Colonic mucosa (tissue), 4 donors: ENCODE measurements at places on chromosomes 12 and 14. TPM values are rescaled to one million over a fixed set of nuclear protein-coding genes. Genes with fewer than 3 reads are reported as not detected.

DNA sequence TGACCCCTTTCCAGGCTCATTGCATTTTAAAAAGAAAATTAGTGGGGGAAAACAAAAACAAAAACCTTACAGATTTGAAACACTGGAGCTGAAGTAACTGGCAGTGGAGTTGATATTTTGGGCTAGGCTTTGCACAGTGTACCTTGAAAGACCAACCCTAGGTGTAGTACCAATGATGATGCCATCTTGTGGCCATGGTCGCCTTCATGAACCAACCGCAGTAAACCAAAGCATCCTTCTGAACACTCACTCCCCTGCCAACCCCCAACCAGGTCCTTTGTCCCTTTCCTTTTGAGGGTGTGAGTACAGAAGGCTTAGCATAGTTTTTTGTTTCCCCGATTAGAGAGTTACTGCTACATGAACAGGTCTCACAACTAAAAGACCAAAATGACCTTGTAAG, 5.9 kb downstream of the TOMM20L start:
- no peaks in the 10 kb centered on the region for H3K4me1 ChIP-seq
- no peaks in the 10 kb centered on the region for H3K27me3 ChIP-seq
- H3K4me3 ChIP-seq = no peak overlapping the region
- H3K27ac ChIP-seq = no peak overlapping the region
- no peak for DNase-seq

DNA sequence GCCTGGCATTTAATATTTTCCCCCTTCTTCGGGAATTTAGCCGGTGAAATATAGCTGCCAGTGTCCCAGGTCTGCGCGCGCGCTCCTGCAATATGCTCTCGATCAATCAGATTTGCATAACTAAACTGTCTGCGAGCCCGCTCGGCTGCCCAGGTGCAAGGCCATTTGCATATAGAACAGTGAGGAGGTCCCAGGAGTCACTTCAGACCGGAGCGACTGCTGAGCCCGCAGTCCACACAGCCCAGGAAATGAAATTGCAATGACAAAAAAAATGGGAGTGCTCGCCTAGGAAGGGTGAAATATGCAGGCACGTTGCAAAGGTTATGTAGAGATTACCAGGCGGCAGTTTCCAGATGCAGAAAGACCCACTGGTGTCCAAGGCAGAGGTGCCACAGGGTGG, 228.5 kb downstream of the VRK1 start:
- no peak overlapping the region for H3K27ac ChIP-seq
- H3K36me3 ChIP-seq = no peaks in the 10 kb centered on the region
- H3K27me3 ChIP-seq = no peaks in the 10 kb centered on the region
- H3K4me1 ChIP-seq = no peaks in the 10 kb centered on the region
- no peak overlapping the region for H3K4me3 ChIP-seq

GRCh38 chr12:70920891-70921290, 353 bp upstream of the PTPRR start:
- peaks cover 8% of the 10 kb centered on the region for H3K27me3 ChIP-seq
- H3K27ac ChIP-seq = no peak overlapping the region
- H3K36me3 ChIP-seq = no peaks in the 10 kb centered on the region
- no peak overlapping the region for H3K4me3 ChIP-seq
- DNase-seq = no peak
- H3K4me1 ChIP-seq = no peaks in the 10 kb centered on the region

GRCh38 chr12:131491916-131492490, 218.9 kb upstream of the SFSWAP start:
- H3K36me3 ChIP-seq = no peaks in the 10 kb centered on the region
- DNase-seq = no peak
- H3K27me3 ChIP-seq = no peaks in the 10 kb centered on the region
- no peak overlapping the region for H3K27ac ChIP-seq
- H3K4me3 ChIP-seq = no peak overlapping the region

GRCh38 chr14:24062216-24062980, 9.0 kb upstream of the CPNE6 start:
- H3K36me3 ChIP-seq = no peaks in the 10 kb centered on the region
- DNase-seq = no peak
- peaks cover 5% of the 10 kb centered on the region for H3K4me1 ChIP-seq
- H3K27ac ChIP-seq = no peak overlapping the region
- no peaks in the 10 kb centered on the region for H3K27me3 ChIP-seq

- no peak overlapping the region for H3K27ac ChIP-seq
- no peaks in the 10 kb centered on the region for H3K36me3 ChIP-seq
- no peak overlapping the region for H3K4me3 ChIP-seq
- DNase-seq = no peak
- no peaks in the 10 kb centered on the region for H3K4me1 ChIP-seq
- no peaks in the 10 kb centered on the region for H3K27me3 ChIP-seq
Measured at GRCh38 chr12:52436000-52436827, 2.0 kb upstream of the KRT75 start.

DNA sequence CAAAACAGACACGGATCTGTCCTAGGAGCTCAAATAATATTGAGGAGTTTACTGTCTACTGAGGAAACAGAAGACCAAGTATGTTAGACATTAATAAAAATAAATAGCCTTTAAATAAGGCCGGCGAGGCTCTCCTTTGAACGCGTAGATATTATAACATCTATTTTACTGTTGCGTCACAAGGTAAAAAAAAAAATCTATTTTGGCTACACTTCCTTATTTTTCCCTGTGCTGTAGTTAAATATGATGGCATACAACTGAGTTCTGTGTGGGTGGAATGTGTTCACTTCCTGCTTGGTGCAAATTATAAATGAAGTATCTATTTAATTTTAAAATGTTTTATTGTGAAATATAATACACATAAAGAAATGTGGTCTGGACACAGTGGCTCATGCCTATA, 17.2 kb upstream of the RAD52 start:
- H3K27me3 ChIP-seq = no peaks in the 10 kb centered on the region
- H3K36me3 ChIP-seq = no peaks in the 10 kb centered on the region
- DNase-seq = no peak
- no peak overlapping the region for H3K4me3 ChIP-seq
- H3K4me1 ChIP-seq = no peaks in the 10 kb centered on the region
- H3K27ac ChIP-seq = no peak overlapping the region

DNA sequence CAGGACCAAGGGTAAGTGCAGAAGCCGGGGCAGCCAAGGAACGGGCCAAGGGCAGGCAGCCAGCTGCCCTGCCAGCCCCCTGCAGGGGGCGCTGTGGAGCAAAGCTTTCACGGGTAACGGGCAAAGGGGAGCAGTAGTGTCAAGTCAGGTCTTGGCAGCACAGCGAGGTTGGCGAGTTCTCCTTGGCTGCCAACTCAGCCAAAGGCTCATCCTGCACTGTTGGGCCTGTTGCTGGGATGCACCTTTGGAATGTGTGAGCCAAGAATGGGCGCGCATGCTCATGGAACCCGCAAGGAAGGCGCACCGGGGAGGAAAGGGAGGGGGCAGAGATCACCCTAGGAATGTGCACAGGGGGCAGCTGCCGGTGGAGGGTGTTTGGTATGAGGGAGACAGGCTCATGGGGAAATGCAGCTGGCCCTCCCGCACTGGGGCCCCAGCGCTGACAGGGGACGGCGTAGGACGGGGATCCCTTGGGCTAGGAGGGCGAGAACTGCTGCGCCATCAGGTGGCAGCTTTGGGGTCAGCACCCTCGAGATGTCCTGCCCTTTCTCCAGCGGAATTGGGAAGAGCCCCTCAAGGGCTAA, 138.0 kb downstream of the ASCL4 start:
- no peaks in the 10 kb centered on the region for H3K27me3 ChIP-seq
- no peak overlapping the region for H3K27ac ChIP-seq
- no peaks in the 10 kb centered on the region for H3K36me3 ChIP-seq
- H3K4me3 ChIP-seq = peak overlapping the region; percentile 9
- no peaks in the 10 kb centered on the region for H3K4me1 ChIP-seq
- DNase-seq = peak; percentile 49

DNA sequence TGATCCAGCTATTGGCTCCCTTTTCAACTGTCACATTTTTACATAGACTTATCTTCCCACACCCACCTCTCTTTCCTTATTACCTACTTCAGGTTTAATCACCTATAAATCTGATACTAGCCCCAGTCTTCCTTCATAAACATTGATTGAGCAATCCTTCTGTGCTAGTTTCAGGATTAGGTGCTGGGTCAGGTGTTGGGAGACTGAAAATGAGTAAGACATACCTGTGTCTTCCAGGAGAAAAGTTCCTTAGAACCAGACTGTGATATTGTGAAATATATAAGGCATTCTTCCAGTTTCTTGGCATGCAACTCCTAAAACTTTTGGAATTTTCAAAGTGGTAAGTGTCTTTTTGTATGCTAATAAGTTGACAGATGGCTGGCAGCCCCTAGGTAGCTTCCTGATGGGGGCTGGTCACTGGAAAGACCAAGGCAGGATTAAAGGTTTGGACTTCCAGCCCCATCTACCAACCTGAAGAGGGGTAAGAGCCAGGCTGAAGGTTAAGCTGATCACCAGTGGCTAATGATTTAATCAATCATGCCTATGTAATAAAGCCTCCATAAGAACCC, 4.6 kb downstream of the ANO6 start:
- H3K36me3 ChIP-seq = no peaks in the 10 kb centered on the region
- H3K4me3 ChIP-seq = no peak overlapping the region
- H3K4me1 ChIP-seq = no peaks in the 10 kb centered on the region

DNA sequence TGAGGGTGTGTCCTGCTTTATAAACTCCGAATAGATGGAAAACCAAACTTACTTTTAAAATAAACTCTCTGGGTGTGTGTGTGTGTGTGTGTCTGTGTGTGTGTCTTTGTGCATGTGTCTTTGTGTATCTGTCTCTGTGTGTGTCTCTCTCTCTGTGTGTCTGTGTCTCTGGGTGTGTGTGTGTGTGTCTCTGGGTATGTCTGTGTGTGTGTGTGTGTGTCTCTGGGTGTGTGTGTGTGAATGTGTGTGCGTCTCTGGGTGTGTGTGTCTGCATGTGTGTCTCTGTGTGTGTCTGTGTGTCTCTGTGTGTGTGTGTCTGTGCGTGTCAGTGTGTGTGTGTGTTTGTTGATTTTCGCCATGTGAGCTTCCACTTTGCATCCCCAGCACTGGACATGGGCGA, 9.2 kb downstream of the RAN start:
- H3K4me1 ChIP-seq = no peaks in the 10 kb centered on the region
- H3K27ac ChIP-seq = no peak overlapping the region
- H3K36me3 ChIP-seq = peaks cover 4% of the 10 kb centered on the region
- no peaks in the 10 kb centered on the region for H3K27me3 ChIP-seq
- H3K4me3 ChIP-seq = no peak overlapping the region

DNA sequence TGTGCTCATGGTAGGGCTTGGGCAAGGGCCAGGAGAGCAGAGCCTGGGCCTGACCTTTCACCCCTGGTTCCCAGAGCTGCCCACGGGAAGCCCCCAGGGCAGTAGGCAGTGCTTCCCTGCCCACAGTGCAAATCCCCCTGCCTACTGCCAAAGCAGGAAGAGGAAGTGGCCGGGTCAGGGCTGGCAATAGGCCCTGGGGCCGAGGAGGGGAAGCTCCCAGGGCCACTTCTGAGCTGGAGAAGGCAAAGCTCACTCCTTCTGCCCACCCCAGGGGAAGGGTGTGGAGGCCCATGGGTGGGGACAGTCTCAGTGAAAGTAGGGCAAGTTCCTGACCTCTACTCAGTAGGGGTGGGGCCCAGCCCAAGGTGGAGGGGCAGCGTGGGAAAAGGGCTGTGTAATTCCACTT, 5.4 kb upstream of the NR4A1 start:
- H3K4me1 ChIP-seq = peaks cover 17% of the 10 kb centered on the region
- no peaks in the 10 kb centered on the region for H3K36me3 ChIP-seq
- peak overlapping the region; percentile 40 for H3K27ac ChIP-seq
- DNase-seq = peak; percentile 82
- no peak overlapping the region for H3K4me3 ChIP-seq
- H3K27me3 ChIP-seq = no peaks in the 10 kb centered on the region

DNA sequence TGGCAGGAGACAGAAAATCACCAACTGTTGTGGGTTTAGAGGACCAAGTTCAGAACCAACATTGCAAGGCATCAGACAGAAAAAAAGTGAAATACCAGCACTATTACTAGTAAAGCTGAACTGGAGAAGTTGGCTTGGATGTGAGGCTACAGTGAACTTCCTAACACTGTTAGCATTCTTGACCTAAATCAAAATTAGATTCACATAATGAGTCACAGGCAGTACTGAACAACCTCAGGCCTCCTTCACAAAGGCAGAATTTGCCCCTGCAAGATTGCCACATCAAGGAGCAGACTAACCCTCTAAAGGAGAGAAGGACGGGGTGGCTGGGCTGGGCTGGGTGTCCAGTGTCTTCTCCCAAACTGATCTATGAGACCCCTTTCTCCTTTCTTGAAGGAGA, 539.7 kb downstream of the SNAPC1 start:
- H3K4me3 ChIP-seq = no peak overlapping the region
- H3K36me3 ChIP-seq = no peaks in the 10 kb centered on the region
- no peak overlapping the region for H3K27ac ChIP-seq
- no peak for DNase-seq
- H3K27me3 ChIP-seq = no peaks in the 10 kb centered on the region
- no peaks in the 10 kb centered on the region for H3K4me1 ChIP-seq

DNA sequence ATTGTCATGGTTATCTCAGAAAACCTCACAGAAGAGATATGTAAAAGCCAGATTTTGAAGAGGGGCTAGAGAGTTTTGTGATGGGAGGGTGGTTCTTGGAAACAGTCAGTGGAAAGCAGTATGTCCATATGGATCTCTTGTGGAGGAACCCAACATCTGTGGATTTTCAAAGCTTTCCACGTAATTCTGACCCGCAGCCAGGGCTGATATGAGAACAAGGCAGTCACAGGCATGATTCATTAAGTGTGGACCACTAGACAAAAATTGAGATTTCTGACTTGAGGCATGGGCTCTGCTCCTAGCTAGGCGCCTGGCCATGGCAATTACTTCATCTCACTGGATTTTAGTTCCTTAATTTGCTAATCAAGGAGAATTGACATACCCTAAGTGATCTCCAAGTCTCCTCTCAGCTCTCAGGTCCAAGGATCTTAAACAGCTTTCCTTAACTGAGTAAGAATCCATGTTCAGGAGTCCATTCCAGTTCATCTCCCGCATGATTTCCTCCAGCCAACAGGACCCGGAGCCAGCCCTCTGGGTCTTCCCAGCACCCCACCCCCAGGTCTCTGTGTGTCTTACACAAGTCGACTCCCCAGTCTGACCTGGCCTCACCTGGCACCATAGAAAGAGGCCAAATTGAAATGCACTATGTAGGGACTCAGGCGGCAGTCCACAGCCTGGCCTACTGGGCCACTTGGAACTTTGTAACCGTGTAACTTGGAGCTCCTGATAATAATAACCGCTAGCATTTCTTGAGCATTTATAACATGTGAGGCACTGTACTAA, 176.3 kb upstream of the PARP11 start:
- no peak overlapping the region for H3K4me3 ChIP-seq
- H3K27ac ChIP-seq = no peak overlapping the region
- H3K4me1 ChIP-seq = no peaks in the 10 kb centered on the region
- no peaks in the 10 kb centered on the region for H3K36me3 ChIP-seq
- DNase-seq = no peak

GRCh38 chr12:5194306-5194705, 150.6 kb downstream of the KCNA5 start:
- DNase-seq = no peak
- H3K4me3 ChIP-seq = no peak overlapping the region
- no peaks in the 10 kb centered on the region for H3K4me1 ChIP-seq
- H3K27me3 ChIP-seq = no peaks in the 10 kb centered on the region
- H3K27ac ChIP-seq = no peak overlapping the region
- H3K36me3 ChIP-seq = no peaks in the 10 kb centered on the region

- H3K36me3 ChIP-seq = no peaks in the 10 kb centered on the region
- DNase-seq = no peak
- H3K27me3 ChIP-seq = no peaks in the 10 kb centered on the region
- H3K4me3 ChIP-seq = no peak overlapping the region
Measured at GRCh38 chr12:105466231-105466900, 135.9 kb downstream of the C12orf75 start.

The MYF6 gene
- not detected for total RNA-seq

The A2M gene
- total RNA-seq = 105 TPM

The OR4K5 gene
- total RNA-seq = not detected

The TEAD4 gene
- 15.8 TPM for total RNA-seq

The CNTN1 gene
- total RNA-seq = 0.77 TPM

The GLT1D1 gene
- total RNA-seq = 0.17 TPM

The KRT71 gene
- total RNA-seq = not detected
